Stimulated activated CD8-positive, alpha-beta memory T cell treated with anti-CD3 and anti-CD28 coated beads, Interleukin-4, amount 100 ng/mL, for 1 hour (primary cell): ENCODE measurements at places on chromosomes 13 and 19.
A peak's percentile ranks its signal among the peaks of the same experiment; 100 is the strongest.

DNA sequence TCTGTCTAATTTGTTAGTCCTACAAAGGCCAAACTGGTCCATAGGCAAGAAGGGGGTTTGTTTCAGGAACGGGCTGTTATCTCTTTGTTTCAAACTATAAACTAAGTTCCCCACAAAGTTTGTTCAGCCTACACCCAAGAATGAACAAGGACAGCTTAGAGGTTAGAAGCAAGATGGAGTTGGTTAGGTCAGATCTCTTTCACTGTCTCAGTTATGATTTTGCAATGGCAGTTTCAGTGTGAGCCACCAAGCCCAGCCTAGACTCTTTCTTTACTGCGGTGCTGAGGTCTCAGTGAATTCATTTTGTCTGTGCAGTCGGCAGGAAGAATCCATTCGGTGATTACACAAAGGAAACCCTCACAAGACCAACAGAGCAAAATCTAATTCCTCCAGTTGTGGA lies 56.6 kb upstream of the ABCC4 start:
- no peak for DNase-seq

DNA sequence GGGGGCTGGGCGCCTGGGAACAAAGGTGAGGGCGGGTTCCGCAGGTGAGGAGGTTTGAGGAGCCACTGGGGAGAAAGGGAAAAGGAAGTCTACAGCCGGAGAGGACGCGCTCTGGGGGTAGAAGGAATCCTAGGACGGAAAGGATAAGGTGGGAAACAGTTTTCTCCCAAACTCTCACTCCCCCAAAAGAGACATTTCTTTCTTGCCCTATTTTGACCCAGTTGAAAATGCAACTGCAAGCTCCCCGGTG lies 651 bp upstream of the POLR1D start:
- DNase-seq: no peak

- no peak for DNase-seq
Observed at GRCh38 chr13:31367410-31367809, 167.6 kb downstream of the B3GLCT start.

DNA sequence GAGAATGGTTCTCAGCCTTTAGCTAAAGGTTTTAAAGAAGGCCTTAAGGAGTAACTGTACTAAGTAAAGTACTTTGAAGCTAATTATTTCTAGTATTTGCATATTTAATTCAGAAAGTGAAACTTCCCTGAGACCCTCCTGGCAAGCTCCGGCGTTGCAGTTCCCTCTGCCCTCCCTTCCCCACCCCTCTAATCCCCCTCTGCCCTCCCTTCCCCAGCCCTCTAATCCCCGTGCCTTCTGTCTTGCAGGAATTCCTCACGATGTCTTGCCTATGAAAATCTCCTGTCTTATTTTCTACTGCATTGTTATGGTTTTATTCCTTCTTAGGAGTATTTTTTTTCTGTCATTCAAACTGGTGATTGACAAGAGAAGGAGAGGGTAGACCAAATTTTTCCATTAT lies 236.9 kb downstream of the COL4A1 start:
- no peak for DNase-seq

DNA sequence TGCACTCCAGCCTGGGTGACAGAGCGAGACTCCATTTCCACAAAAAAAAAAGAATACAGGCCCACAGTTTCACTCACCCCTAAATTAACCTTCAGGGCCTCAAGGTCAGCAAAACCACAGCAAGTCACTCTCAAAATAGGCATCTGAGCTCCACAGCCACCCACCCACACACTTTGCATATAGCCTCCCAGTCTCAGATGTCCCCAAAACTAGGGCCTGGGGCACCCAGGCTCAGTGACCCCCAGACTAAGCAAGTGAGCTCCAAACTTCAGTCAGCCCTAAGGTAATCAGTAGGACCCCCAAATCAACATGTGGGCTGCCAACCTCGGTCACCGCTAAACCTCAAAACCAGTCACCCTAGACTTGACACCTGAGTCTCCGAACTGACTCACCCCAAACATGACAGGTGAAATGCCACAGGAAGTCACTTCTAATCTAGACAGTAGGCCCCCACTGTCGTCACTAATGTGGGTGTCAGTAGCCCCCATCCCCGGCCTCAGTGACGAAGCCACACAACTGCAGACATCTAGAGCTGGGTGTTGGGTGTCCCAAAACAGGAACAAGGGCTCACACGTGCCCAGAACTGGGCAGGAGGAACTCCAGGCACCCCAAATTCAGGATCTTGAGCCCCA lies 13.9 kb downstream of the RABAC1 start:
- DNase-seq: peak; percentile 77

- no peak for DNase-seq
Observed at GRCh38 chr19:35766571-35767104, 8.7 kb downstream of the PROSER3 start.

- DNase-seq: no peak
Observed at GRCh38 chr19:18377026-18377425, 8.9 kb upstream of the GDF15 start.

DNA sequence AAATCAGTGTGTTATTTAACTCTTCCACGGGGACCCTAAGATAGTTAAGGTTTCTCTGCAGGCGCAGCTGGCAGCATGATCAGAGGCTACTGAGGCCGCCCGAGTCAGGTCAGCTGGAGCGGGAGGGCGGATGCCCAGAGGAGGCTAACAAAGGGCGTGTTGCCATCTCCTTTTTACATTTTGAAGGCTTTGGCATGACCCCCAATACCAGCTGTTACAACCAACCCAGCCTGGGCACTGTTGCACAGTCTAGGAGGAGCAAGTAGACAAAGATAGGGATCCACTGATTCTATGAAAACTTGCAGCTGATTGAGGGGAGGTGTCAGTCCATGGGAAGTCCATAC lies 15.7 kb downstream of the COL4A2 start:
- DNase-seq: no peak

GRCh38 chr13:94664889-94665288 lies 47.5 kb downstream of the SOX21 start:
- no peak for DNase-seq

DNA sequence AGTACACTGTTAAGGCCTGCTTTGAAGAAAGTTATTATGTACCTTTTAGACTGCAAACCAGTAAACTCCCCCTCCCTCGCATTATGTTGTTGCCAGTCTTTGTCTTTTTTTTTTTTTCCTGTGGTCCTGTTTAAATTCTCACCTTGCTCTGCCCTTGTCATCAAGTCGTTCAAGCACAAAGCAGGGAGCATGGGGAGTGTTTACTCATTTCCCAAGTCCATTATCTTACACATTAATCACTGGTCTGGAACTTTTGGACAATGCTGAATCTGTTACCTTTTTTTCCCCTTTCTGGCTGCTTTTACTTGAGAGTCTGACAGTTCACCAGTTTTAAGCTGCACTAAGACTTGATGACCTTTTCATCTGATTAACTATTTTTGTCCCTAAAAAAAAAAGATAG lies 108.2 kb downstream of the DACH1 start:
- no peak for DNase-seq

GRCh38 chr13:59843040-59843439 lies 320.7 kb downstream of the DIAPH3 start:
- DNase-seq: no peak

GRCh38 chr19:31613683-31614219 lies 264.5 kb upstream of the TSHZ3 start:
- no peak for DNase-seq

- DNase-seq: no peak
Observed at GRCh38 chr13:46633416-46633815, 80.4 kb downstream of the LRCH1 start.

- DNase-seq: no peak
Observed at GRCh38 chr13:79646880-79647279, 165.9 kb downstream of the NDFIP2 start.

- DNase-seq: no peak
Observed at GRCh38 chr13:46593398-46593797, 40.4 kb downstream of the LRCH1 start.

GRCh38 chr13:101988140-101988539 lies 413.7 kb downstream of the FGF14 start:
- no peak for DNase-seq

GRCh38 chr19:2524840-2525723 lies 49.2 kb downstream of the GADD45B start:
- DNase-seq: no peak

- no peak for DNase-seq
Observed at GRCh38 chr13:71829547-71829946, 37.5 kb downstream of the DACH1 start.

- DNase-seq: no peak
Observed at GRCh38 chr13:90103099-90103784, 1244.2 kb upstream of the MIR17HG start.

DNA sequence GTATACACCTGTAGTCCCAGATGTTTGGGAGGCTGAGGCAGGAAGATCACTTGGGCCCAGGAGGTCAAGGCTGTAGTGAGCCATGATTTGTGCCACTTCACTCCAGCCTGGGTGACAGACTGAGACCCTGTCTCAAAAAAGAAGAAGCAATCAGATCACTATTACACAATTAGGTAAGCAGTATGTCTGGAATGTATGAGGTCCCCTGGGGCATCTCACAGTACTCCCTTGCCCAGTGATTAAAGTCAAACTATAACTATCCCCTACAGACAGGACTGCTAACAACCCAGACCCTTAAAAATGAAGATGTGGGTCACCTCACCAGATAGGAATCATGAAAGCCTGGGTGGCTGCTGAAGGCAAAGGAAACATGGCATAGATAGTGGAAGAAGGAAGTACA lies 9.4 kb upstream of the PAN3 start:
- DNase-seq: no peak

DNA sequence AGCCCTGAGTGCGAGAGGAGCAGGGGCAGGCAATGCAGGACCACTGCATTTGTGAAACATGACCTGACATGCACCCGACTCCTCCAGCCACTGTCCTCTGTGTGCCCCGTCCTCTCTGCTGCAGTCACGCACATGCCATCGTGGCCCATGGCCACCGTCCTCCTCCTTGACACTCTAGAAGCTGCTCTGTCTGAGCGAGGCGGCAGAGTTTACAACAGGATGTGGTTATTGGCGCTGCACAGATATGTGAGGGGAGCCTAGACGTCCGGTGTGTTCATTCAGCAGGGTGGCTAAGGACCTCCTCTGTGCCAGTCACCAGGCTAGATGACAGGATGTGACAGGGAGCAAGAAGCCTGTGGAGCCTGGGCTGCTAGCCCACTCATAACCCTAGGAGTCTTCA lies 277.8 kb downstream of the FOXO1 start:
- peak; percentile 53 for DNase-seq

DNA sequence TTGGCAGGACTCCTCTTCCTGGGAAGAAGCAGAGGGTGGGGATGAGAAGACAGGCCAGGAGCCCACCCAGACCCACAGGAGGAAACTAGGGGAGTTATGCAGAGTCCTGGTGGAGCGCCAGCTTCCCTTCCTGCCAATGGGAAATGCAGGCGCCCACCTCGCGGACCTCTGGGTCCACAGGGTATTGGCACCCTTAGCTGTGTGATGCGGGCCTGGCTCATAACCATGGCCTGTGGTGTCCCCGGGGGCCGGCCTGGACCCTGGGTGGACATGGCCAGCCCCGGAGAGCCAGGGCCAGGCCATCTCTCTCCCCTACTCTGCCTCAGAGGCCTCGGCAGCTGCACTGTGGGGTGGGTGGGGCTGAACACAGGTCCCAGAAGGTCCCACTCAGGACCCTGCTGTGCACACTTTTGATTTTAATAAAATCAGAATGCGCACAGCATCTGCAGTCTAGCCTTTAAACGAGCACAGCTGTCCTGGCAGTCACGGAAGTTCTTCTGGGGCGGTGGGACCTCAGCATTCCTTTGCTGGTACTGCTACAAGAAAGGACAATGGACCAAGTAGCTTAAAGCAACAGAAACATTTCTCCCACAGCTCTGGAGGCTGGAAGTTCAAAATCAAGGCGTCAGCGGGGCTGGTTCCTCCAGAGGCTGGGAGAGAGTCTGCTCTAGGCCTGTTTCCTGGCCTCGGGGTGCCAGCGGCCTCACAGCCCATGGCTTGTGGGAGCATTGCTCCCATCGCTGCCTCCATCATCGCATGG lies 1.8 kb downstream of the F10 start:
- DNase-seq: no peak

GRCh38 chr13:48501705-48502104 lies 31.2 kb downstream of the RCBTB2 start:
- DNase-seq: no peak

DNA sequence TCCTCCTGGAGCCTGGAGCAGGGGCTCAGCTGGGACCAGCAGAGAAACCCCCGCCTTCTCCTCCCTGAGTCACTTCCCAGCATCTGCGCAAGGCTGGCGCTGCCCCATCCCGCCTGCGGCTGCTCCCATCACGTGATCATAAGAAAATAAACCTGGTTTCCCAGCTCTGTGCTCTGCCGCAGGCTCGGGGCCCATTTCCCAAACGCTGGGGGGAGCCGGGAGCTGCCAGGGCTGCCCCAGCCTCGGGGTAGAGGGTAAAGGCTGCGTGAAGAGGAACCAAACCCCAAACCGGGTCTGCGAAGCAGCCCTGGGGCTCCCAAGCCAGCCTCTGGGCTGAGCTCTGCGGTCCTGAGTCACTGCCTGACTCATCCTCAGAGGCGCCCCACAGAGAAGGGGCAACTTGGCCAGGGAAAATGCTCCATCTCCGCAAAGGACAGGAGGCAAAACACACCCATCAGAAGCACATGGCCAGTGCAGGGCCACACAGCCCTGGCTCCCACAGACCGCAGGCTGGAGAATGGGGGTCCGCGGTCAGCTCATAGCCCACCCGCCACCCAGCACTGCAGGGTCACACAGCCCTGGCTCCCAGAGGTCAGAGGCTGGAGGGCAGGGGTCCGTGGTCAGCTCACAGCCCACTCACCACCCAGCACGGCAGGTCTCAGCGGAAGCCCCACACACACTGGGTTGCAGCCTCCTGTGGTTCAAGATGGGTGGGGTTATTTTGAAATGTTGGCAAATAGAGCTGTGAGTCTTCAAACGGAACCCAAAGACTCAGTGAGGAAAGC lies 67.1 kb downstream of the RASA3 start:
- DNase-seq: peak; percentile 41

DNA sequence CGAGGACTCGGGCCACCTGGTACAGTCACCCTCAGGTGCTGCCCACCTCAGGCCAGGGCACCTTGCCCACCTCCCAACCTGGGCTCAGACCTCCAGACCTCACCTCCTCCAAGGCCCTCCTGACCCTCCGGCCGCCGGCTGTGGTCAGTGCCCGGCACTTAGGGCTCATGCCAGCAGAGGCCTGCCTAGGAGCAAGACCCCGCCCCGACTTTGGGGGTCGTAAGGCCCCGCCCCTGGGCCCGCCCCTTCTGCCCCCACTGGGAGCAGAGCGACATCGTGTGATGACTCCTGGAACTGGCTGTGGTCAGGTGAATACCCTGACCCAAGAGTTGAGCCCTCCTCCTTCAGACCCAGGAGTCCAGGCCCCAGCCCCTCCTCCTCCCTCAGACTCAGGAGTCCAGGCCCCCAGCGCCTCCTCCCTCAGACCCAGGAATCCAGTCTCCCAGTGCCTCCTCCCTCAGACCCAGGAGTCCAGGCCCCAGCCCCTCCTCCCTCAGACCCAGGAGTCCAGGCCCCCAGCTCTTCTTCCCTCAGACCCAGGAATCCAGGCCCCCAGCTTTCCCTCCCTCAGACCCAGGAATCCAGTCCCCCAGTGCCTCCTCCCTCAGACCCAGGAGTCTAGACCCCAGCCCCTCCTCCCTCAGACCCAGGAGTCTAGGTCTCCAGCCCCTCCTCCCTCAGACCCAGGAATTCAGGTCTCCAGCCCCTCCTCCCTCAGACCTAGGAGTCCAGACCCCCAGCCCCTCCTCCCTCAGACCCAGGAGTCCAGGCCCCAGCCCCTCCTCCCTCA lies at the start of gene SBK2:
Gene SBK2 (minus strand): TSS at position 183 of the 790 bp plus-strand sequence. CDS start 839 bp downstream, outside the sequence.
- no peak for DNase-seq
